ENCODE measurements at places on chromosomes 3 and 15. TPM values are rescaled to one million over a fixed set of nuclear protein-coding genes. Genes with fewer than 3 reads are reported as not detected.
A peak's percentile ranks its signal among the peaks of the same experiment; 100 is the strongest.

GRCh38 chr3:151753846-151754245 is 20.1 kb downstream of the AADACL2 start:
- H3K36me3 ChIP-seq = no peaks in the 10 kb centered on the region
- no peak overlapping the region for H3K27ac ChIP-seq
- no peaks in the 10 kb centered on the region for H3K27me3 ChIP-seq
- no peak overlapping the region for H3K4me3 ChIP-seq

DNA sequence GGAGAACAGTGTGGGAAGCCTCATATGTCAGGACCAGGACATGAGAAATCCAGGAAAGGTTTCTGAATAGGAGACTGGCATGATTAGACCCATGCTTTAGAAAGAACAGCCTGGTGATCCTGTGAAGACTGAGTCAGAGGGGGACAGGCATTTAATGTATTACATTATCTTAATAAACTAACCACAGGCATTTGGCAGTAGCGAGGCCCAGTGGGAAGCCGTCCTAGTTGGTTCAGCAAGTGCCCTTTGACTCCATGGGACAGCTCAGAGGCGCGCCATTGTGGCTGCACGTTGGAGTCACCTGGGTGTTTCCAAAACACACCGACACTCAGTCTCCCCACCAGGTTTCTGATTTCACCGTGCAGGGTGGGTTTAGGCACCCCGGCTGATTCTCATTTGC is 90.5 kb upstream of the DGKG start:
- no peaks in the 10 kb centered on the region for H3K27me3 ChIP-seq
- no peak overlapping the region for H3K27ac ChIP-seq
- H3K36me3 ChIP-seq = no peaks in the 10 kb centered on the region
- no peaks in the 10 kb centered on the region for H3K4me1 ChIP-seq

GRCh38 chr3:48656841-48657281 is 5.8 kb downstream of the CELSR3 start:
- H3K4me3 ChIP-seq = peak overlapping the region; percentile 71
- peaks cover 26% of the 10 kb centered on the region for H3K4me1 ChIP-seq
- peaks cover 7% of the 10 kb centered on the region for H3K27me3 ChIP-seq
- H3K27ac ChIP-seq = peak overlapping the region; percentile 65

Gene KNG1
- not detected for total RNA-seq

DNA sequence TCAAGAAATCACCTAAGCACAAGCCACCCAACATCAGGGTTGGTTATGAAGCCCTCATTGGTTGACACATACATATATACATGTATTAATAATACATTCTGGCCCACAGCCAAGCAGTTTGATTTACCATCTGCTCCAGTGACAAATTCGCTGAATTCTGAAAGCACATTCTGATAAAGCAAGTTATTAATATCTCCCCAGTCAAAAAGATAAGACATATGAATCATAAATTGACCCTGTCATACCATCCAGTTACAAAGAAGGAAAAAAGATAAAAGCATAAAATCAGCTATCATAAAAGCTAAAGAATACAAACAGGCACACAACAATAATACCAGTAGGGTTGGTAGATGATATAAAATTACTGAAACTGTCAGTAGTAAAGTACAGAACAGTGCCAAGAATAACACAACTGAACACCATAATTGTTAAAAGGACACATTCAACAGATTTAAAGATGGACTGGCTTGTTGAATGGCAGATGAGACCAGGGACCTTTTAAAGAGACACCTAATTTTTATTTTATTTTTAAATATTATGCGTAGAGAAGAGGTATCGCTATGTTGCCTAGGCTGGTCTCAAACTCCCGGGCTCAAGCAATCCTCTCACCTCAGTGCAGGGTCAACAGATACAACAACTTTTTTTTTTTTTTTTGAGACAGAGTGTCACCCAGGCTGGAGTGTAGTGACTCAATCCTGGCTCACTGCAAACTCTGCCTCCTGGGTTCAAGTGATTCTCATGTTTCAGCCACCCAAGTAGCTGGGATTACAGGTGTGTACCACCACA is 7.7 kb downstream of the SNX4 start:
- H3K27me3 ChIP-seq = no peaks in the 10 kb centered on the region

DNA sequence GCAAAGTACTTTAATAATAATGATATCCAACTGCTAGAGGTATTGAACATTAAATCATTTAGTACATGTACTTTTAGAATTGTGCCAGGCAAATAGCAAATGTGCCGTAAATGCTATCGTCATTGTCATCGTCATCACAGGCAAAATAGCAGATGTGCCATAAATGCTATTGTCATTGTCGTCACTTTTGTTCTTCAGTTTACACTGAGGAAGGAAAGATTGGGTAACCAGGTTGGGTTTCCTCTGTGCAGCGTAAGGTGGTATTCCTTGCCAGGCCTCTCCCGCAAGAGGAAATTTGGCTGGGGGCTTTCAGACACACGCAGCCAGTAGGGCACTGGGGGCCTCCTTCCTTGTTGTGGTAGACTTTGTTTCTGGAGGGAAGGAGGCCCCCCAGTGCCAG is 26.4 kb downstream of the ABHD17C start:
- H3K4me3 ChIP-seq = no peak overlapping the region
- no peaks in the 10 kb centered on the region for H3K27me3 ChIP-seq
- H3K27ac ChIP-seq = no peak overlapping the region
- no peaks in the 10 kb centered on the region for H3K36me3 ChIP-seq
- no peak for DNase-seq

Gene STAB1
- total RNA-seq = 92.0 TPM

Measured in sigmoid colon (tissue), 7 donors.